ENCODE measurements at places on chromosomes 6 and 20.

DNA sequence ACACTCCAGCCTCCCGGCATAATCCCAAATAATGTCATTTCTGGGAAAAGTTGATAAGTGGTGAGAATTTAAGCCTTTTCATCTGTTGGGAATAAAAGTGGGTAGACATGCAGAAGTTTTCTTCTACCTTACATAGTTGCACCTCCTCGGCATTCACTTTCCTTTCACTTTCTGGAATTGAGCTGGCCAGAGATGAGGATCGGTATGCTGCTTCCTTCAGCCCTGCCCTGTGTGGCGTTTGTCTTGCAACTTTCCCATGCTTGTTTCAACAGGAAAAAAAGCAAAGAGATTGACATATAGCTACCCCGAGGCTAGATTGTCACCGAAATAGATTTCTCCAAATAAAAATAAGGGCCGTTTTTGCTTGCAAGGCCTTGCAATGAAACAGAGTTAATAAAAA is 65.8 kb upstream of the JAG1 start:
- DNase-seq = no peak

- DNase-seq = no peak
Observed at GRCh38 chr6:81562169-81562568, 190.3 kb downstream of the TENT5A start.

- DNase-seq = no peak
Observed at GRCh38 chr6:4777394-4777935, 1.3 kb downstream of the CDYL start.

GRCh38 chr20:48049641-48050040 is 264.4 kb upstream of the SULF2 start:
- no peak for DNase-seq

- DNase-seq = no peak
Observed at GRCh38 chr20:16244892-16245291, 328.4 kb downstream of the KIF16B start.

DNA sequence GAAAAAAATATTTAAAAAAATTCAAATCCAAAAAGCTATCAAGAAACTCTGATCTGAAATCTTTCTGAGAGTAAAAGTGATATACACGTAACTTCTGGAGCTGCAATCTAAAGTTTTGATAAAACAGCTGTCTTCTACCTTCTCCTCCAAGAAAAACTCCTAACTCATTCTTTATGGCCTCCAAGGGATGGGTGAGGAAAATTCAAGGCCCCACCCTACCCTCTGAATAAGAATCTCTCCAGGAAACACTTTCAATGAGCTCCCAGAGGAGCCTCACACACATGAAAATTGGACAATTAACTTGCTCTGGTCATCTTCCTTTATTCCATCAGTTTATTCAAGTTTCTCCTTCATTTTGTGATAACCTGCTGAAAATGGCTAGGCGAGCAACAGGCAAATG is 93.4 kb downstream of the FNDC1 start:
- no peak for DNase-seq

DNA sequence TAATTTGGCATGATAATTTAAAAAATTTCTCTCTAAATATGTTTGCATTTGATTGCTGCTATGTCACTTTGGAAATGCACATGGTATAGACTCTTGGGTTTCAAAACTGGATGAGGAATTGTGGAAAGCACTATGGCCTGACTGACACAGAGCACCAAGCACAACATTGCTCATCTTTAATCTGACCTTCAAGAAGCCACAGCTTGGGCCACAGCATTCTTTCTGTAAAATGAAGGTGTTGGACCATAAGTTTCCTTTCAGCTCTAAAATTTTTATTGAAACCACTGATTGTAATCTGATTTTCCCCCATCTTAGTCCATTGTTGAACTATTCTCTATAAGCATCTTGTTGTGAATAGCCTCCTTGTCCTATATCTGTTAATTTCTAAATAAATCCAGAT is 41.0 kb downstream of the QKI start:
- no peak for DNase-seq

- DNase-seq = peak; percentile 52
Observed at GRCh38 chr6:170095273-170095981, 195.5 kb downstream of the DLL1 start.
